Coronary artery (tissue), 2 donors: ENCODE measurements at places on chromosomes 7 and 10.

- DNase-seq = no peak
These were observed 188.6 kb upstream of the IMMP2L start for GRCh38 chr7:111750878-111751277.

DNA sequence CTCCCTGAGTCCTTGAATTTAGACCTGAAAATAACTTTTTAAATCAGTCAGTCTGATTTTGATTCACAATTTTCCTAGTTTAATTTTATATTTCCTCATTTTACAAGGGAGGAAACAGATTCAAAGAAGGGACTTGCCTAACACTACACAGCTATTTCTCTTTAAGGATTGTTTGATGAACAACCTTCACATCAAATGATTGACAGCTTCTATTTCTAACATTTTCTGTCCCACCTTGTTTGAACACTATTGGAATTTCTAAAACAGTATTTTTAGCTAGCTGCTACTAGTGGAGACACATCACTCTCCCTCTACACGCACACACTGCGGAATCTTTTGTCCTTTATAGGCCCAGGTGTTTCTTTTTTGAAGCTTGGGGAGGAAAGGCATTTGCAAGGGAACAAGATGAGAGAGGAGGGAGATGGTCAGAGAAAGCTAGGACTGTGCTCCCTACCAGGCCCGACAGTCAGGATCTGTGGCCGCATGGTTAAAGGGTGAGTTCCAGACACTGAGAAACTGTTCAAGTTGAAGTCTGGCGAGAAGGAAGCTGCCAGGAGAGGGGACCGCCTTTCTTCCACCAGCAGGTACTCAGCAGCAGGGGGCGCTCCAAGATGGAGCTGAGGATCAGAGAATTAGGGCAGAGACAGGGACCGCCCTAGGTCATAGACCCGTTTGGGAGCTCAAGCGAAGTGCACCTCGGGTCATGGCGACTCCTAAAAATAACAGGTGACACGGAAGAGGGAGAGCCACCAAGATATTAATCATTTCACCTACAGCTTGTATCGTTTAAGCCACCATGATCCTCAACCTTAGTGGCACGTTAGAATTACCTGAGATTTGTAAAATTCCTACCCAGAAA, 49.7 kb downstream of the DNAJC12 start:
- DNase-seq = no peak

DNA sequence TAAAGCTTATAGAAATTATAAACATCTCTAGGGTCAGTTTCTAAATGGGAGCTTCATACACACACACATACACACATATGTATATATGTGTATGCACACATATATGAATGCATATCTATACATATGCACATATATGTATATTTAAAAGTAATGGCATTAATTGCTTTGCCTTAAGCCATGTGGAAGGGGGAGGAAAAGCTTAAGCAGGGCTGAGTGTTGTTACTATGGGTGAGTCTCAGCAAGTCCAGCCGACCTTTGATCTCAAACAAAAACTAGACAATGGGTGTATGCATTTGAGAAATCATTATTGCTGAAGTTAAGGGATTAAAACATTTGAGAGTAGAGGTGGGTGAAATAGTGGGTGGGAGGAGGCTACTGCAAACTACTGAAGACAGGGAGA, 546.7 kb downstream of the MAGI2 start:
- no peak for DNase-seq

DNA sequence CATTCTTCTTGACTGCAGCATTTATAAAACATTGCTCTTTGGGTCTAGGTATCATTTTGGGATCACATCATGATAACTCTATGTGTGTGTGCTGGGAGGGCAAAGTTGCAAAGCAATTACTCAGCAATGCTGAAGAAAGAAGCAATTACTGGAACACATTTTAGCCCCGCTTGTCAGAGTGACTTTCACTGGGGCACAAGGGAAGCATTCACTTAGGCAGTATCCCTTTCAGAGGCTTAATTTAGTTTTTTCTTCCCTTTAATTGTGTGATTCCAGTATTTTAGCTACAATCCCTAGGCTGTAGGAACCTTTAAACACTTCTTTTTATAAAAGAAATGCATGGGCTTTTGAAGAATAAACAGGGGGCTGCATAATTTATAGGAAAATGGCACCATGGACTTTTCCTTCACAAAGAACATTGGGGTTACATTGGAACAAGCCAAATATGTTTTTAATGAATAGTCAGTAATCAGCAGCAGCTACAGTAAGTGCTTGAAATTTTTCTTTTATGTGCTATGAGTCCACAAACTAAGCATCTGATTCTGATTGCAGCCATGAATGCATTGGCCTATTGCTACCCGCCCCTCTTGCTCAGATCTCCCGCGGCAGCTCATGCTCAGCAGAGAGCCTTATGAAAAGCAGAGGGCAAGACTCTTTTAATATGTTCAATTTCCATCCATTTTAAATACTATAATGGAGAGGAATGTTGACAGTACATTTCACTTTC, 51.2 kb upstream of the NXPH1 start:
- no peak for DNase-seq

GRCh38 chr7:30596721-30597120, 2.0 kb downstream of the GARS1 start:
- no peak for DNase-seq

DNA sequence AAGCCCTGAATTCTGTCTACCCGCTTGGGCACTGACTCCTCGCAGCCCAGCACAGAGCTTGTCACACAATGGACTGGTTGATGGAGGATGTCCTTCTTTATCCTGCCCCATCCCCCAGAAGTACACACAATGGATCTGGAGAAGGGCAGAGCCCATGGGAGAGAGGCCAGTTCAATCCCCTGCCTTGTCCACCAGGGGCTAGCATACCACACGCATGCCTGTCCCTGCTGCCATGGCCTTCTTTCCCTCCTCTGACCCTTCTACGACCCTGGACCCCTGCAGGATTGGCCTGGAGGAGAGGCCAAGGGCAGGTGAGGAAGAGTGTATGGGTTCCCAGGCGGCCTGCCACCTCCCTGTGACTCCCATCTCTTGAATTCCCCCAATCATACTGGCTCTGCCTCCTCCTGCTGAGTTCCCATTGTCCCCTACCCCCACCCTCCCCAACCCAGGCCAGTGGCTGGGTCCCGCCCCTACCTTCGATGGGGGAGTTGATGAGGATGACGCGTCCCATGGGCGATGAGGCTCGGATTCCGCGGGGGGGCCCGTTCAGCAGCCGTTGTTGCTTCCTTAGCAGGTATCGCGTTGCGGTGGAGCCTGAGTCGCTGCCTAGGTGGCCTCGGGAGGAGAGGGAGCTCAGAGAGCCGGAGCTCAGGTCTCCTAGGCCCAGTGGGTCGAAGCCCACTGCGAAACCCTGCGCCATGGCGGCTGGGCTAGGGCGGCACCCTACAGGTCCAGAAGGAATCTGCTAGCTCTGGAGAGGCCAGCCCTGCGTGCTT, 1.2 kb downstream of the PDZD7 start:
- no peak for DNase-seq

DNA sequence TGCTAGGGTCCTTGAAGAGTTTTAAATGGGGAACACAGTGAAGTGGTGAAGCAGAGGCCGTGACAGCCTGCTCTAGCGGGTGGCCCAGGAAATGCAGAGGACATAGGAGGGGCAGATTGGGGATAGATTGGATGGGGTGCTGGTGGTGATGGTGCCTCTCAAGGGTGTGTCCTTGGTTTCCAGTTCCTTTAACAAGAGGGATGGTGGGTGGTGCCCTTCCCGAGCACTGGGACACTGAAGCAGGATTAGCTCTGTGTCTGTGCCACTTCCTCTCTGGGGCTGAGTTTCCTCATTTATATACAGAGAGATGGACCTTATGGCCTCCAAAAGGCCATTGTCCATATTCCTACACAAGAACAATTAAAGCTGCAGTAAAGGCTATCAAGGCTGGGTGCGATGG, 285.5 kb downstream of the TCF7L2 start:
- peak; percentile 53 for DNase-seq
